ENCODE measurements at places on chromosomes 5 and 9. TPM values are rescaled to one million over a fixed set of nuclear protein-coding genes. Genes with fewer than 3 reads are reported as not detected.

DNA sequence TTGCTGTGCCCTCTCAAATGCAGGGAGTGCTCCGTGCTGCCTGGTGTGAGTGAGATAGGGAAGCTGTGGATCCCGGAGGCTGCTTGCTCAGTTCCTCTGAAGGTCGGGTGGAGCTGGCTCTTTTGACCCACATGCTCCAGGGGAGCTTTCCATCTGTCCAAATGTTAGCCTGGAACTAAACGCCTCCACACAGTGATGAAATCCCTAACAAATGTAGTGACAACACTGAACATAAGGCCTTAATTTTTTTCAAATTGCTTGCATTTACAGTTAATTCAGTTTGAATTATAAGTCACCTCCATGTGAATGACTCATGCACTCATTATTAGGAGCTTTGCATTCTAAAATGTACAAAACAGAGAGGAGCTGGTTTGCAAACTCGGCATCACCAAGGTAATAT is 27.0 kb downstream of the PRDM6 start:
- peak; percentile 75 for DNase-seq

- DNase-seq: peak; percentile 95
Measured at GRCh38 chr5:159133041-159133741, 33.5 kb upstream of the EBF1 start.

DNA sequence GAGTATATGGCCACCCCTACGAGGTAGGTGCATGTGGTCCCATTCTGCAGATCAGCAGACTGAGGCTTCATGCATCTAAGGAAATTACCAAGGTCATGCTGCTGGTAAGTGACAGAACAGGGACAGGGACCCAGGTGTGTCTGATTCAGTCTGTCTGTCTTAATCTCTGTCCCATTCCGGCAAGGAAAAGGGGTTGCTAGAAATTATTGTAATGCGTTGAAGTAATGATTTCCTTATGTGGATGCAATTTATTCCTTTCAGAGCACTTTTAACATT is 76.8 kb downstream of the AMBP start:
- DNase-seq: no peak

GRCh38 chr9:216866-217265 is 2.2 kb downstream of the DOCK8 start:
- DNase-seq: no peak

Gene CD180
- 0.09 TPM for total RNA-seq
